Ammon's horn (tissue), 1 donor: ENCODE measurements at places on chromosomes 4 and X.

- DNase-seq = no peak
Measured at GRCh38 chrX:95907081-95907480, 777.6 kb upstream of the DIAPH2 start.

DNA sequence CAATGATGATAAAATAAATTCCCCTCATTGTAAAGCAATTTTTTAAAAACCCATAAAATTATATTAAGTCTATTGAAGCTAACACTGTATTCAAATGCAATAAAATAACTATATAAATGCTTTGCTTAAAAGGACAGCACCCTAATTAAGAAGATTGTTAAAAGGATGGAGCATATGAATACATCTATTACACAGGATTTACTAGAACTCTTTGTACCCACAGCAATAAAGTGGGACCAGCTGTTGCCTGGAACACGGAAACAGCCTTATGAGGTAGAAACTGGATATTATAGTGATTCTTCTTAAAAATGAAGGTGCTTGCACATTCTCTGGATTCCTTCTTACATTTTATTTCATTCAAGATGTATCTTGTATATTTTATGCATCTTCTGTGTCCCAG, 298.7 kb upstream of the KLF3 start:
- no peak for DNase-seq

GRCh38 chr4:119797238-119797894, 168.8 kb upstream of the PDE5A start:
- DNase-seq = no peak

DNA sequence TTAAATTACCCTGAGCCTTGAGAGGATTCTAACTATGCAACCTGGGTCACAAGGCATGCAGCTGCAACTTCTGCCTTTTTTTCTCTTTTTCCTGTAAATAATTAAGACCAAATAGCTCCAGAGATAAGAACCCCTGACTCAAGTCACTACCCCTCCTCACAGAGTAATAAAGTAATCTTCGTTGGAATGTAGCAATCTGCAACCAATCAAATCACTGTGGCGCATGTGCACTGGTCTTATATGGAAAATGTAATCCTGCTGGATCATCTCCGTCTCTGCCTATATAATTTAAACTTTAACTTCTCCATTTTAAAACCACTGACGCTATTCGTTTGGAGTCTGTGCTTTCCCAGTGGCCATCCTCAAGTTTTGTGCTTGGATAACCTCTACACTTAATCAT, 6.1 kb upstream of the EFHC2 start:
- DNase-seq = no peak

DNA sequence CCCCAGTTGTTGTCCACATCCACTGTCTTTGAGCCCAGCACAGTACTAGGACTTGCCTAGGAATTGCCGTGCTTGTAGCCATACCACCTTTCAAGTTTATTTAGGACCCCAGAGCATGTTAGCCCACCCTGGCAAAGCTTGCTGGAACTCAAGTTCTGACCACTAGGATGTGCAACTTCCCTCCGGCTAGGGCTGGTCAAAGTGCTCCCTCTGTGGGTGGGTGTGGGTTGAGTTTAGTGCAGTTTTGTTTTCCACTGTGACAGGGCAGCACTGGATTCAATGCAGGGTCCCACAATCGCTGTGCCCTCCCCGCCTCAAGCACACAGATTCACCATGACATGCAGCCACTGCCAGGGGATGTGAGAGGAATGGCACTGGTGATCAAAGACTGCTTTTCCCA, 96.0 kb downstream of the RASGEF1B start:
- DNase-seq = no peak

DNA sequence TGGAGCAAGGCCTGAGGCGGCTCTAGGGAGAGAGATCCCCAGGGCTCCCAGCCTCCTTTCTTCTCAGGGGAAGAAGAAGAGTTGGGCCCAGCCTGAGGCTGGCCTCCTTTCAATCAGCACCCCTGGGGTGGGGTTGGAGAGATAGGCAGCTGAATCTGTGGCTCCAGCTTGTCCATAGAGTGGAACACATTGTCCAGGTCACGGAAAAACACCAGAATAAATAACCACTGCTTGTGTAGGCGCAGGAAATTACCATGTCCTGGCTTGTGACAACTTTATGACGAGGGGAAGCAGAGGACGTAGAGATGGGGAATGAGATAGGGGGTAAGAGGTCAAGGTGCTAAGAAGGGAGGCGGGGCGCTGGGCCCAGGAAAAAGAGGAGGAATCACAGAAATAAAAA, 80.8 kb upstream of the EFNB1 start:
- no peak for DNase-seq

DNA sequence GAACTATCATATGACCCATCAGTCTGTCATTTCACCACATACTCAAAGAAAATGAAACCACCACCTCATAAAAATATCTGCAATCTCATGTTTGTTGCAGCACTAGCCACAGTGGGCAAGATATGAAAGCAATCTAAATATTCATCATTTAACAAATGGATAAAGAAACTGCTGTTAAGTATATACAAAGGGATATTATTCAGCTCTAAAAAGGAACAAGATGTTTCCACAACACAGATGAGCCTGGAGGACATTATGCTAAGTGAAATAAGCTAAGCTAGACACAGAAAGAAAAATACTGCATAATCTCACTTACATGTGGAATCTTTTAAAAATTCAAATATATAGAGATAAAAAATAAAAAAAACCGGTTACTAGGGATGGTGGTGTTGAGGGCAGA, 108.2 kb upstream of the BRWD3 start:
- no peak for DNase-seq

- no peak for DNase-seq
Measured at GRCh38 chr4:25969374-25970155, 55.5 kb downstream of the SMIM20 start.

DNA sequence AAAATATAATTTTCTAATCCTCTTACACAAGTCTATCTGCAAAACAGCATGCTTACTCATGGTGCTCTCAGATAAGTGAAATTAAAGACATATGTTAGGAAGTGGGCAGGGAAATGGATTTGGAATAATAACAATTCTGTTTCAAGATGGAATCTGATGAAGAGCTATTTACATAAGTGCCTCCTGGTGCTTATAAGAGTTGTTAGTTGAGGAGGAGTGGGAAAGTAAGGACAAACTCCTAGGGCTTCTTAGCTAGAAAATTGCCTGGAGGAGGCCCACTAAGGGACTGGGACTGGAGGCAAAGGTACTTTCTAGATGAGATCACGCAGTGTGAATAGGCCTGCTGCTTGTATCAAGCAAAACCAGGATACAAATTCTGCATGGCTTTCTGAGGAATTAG, 939.8 kb downstream of the GLUD2 start:
- peak; percentile 1 for DNase-seq

DNA sequence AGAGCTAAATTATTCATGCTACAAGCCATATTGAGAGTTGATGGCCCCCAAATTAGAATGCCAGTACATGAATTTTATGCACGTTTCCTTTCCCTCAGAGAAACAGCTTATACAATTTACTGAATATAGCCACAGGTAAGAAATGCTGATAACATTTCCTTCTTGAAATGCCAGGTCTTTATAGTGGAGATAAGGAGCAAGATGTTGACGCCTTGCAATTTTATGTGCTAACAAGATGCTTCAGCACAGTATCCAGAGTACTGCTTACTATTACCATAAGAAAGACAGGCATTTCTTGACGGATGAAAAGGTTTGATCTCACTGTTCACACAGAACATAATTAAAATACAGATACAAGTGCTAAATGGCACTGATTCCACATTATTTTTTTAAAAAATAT, 223.2 kb upstream of the CTSO start:
- DNase-seq = no peak

DNA sequence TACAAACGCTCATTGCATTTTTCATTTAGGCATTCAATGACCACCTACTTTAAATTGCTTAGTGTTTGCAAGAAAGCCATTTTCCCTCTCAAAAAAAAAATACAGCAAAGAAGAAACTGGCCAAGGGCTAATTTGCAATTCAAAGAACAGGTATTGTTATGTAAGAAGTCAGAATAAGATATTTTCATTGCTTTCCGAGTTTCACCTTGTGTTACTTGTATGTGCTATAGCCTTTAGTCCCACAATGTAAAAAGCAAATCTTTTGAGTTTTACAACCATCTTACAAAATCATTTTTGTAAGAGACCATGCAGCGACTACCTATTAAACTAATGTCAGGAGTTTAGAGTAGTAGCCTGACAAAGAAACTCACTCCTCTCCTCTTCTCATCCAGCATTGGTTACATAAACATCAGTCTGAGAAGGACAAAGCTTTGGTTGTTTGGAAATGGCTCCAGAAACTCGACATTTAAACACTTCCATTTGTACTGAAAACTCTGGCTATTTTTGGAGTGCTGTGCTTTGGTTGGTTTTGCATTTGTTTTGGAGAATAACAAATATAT, 15.3 kb downstream of the TENM3 start:
- DNase-seq = no peak

GRCh38 chrX:121356850-121357171, 309.4 kb downstream of the GLUD2 start:
- no peak for DNase-seq

GRCh38 chr4:78691971-78692821, 84.0 kb upstream of the BMP2K start:
- peak; percentile 28 for DNase-seq

GRCh38 chr4:7967501-7968261, 28.0 kb upstream of the AFAP1 start:
- DNase-seq = no peak

DNA sequence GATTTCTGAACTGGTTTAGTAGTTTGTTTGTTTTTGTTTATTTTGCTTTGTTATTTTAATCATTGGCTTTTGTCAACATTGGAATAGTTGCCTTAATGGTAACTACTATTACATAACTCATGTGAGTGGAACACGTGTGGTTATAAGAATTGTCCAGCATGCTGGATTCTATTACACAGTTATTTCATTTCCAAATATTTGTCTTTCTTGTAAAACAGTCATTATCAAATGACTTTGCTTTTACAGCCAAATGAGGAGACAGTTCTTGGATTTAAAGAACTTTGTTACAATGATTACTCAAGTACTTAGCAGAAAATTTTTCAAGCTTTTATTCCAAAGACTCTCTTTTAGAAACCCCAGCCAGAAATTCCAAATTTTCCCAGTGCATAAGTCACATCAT, 516.1 kb upstream of the MAGEB2 start:
- no peak for DNase-seq

DNA sequence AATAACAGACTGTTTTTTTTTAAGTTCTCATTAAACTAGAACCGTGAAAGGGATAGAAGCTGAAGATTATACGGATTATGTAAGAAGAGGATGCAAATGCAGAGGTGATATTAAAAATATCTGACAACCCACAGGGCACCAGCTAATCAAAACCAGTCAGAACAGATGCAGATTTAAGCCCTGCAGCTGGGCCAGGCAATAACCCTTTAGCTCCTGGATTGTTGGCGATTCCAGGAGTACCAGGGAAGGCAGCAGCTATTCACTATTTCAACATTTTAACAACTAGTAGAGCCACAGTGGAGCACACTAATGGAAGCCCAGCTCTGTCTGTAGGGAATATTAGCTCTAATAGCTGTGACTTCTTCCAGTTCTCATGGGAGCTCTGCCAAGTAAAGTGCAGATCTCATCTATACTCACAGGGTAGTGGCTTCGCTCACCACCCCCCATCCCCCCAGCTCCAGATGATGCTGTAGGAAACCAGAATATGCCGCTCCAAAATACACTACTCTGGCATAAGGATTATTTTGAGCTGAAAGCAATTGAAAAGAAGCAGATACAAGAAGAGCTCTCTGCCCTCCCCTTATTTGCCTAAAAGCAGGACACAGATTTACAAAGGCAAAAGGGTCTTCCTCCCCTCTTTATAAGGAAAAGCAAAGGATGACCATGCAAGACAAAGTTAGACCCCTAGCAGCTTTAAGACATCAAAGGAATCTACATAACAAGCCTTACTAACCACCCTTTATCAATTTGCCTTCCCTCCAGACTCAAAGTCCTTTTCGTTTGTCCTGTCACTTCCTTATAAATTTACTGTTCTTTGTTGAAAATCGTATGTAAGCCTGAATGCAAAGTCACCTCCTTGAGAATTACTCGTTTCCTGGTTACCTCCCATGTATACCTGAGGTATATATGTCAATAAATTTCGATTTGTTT, 13.7 kb downstream of the SCD5 start:
- no peak for DNase-seq

GRCh38 chr4:147809211-147809610, 77.3 kb downstream of the ARHGAP10 start:
- no peak for DNase-seq

- DNase-seq = peak; percentile 81
Measured at GRCh38 chrX:153727123-153727931, 2.7 kb downstream of the ABCD1 start.

DNA sequence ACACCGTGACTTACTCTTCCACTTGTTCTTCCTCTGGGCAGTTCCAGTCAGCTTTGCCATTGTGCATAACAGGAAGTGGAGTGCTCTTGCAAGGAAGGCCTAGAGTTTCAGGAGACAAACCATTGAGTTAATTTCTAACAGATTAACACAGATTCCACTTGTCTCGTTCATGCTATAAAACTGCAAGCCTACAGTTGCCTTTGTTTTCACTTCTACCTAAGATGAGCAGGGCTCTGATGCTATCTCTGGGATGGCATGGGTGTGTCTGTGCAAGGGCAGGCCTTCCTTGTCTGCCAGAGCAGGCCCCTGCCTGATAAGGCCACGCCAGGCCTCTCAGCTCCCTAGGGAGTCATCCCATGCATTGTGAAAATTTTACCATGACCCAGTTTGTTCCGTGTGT, 67.7 kb upstream of the PGRMC2 start:
- no peak for DNase-seq

DNA sequence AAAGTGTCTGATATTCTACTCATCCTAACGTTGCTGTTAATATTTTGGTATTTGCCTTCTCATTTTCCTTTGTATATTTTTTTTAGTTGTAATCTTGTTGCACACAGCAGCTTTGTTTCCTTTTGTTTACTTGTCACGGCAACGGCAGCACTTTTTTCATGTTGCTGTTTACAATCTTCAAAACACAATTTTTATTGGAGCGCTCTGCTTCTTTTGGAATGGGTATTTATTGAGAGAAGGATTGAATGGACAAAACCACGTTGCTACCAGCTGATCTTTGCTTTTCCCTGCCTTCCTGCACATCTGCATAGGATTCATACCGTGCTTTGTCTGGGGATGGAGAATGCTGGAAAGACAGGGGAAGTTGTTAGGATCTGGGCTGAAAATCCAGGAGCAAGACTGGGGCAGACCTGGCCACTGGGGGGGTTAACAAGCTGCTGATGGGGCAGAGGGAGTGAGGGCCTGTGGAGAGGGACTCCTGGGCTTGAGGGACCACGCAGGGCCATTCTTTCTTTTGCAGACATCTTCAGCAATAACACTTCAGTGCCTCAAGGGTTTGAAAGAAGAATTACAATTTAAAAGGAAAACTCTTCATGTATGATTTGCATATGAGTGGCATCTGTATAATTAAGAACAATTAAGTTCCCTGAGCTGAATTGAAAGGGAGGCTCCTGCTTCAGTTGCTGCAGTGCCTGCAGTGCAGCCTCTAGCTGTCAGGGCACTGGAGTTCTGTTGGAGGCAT, 69.8 kb downstream of the TMEM131L start:
- DNase-seq = no peak

GRCh38 chrX:98331407-98331806, 1447.7 kb downstream of the RPA4 start:
- DNase-seq = no peak

- DNase-seq = no peak
Measured at GRCh38 chr4:81499840-81500239, 28.1 kb upstream of the RASGEF1B start.
